ENCODE measurements at places on chromosomes 4 and X.

DNA sequence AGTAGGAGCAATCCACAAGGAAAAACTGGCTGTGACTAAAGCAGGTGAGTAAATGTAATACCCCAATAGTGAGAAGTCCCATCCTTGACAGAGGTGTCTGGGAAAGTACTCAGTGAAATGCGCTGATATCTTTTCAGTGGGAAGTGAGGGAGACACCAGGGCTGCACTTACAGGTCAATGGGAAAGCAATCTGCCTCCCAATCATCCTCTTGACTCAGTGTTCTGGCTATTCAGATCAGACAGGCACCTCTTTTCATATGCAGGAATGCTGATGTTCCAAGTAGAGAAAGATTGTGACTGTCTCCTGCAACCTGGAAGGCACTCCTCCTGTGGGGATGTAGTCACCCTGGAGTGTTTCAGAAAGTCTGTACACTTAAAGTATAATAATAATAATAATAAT, 39.9 kb upstream of the SPIN2A start:
- no peak for DNase-seq

GRCh38 chr4:14254252-14254651, 626.7 kb upstream of the BOD1L1 start:
- DNase-seq: no peak

- no peak for DNase-seq
Observed at GRCh38 chrX:22396408-22396807, 123.7 kb downstream of the CBLL2 start.

GRCh38 chrX:88886908-88887307, 139.9 kb downstream of the CPXCR1 start:
- no peak for DNase-seq

DNA sequence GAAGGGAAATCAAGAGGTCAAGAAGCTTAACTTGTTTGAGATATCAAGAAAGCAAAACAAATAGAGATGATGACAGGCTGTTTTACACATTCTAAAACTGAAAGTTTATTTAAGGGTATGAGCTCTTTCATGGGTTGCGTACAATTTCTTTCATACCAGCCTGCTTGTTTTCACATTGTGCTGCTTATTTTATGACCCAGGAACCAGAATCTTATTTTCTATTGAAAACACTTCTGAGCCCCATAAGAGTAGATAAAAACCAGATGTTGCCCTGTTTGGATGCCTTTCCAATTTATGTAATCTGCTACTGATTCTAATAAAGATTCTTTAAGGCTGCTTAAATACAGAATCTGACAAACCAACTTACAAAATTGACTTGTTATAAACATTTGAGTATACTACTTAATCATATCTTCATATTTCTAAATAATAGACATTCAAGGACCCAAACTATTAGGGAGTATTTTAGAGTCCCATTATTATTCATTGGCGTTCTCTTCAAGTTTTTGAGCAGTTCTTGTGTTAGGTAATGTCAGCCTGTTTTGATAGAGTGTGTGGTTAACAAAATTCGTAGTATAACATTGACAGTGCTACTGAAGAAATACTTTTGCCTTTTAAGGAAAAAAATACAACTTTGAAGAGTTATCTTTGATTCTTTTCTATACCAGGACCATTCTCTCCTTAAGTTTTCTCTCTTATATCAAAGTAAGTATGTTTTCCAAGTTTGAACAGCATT, 74.4 kb downstream of the PDLIM5 start:
- DNase-seq: no peak

- no peak for DNase-seq
Observed at GRCh38 chr4:22014222-22014741, 65.7 kb upstream of the KCNIP4 start.

DNA sequence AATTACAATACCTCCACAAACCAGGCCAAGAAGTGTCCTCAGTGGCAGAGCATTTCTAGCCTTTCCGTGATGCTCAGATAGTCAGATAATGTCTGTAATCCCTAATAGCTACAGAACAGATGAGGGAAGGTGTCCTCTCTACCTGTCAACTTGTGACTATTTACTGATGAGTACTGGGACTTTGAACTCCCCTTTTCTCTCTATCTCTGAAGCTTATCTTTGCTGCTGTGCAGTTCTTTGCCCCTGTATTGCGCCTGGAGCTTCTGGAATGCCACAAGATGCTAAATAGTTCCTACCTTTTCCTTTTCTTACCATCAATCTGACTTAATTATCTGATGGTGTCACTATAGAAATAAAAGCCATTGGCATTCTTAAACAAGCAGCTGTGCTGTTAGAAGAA, 30.5 kb downstream of the FGF2 start:
- no peak for DNase-seq

DNA sequence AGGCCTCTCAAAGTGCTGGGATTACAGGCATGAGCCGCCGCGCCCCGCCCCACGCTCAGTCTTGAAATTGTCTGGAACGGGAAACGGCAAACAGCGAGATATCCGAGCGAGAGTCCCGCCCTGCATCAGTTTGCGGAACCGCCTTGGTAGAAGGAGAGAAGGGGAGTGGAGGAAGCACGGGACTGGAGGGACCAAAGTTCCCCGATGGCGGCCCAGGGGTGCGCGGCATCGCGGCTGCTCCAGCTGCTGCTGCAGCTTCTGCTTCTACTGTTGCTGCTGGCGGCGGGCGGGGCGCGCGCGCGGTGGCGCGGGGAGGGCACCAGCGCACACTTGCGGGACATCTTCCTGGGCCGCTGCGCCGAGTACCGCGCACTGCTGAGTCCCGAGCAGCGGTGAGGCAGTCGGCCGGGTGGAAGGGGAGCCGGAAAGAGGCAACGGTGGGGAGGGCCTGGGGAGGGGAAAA, at the start of gene BST1:
Gene BST1, plus strand, starts transcription at position 125 of the 463 bp plus-strand sequence. Its CDS starts 80 bp downstream, at position 205.
- DNase-seq: no peak

DNA sequence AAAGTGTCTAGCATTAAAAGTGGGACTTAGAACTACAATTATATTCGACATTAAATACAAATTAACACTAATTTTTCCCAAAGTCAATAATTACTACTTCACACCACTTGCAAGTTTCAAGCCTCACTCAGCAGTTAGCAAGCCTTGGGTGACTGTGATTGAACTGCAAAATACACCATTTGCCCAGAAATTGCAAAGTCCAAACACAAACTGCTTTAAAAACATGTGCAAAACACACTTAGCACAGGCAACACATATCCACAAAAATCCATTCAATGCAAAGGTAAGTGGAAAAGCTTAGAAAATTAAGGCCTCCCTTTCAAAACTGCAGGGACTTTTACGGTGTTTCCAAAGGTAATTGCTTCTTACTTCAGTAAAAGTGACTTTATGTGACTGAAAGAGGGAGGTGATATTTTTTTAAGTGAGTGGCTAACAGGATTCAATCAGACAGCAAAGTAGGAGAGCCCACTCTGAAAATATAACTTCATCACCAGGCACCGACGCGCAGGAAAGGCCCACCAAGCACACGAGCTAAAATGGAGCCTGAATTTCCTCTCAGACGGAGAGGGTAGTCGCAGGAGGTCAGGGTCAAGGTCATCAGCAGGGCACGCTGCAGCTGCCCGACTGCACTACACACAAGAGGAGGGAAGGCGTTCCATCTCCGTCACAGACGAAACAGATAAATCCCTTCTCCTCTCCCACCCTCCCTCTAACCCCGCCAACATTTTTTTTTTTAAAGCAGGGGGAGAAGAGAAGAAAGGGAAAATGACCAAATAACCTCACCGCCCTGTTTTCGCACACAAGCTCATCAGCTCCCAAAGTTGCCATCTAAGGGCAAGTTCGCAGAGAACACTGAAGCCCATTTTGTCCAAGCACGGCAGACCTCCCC, 3.1 kb downstream of the ZNF827 start:
- no peak for DNase-seq

DNA sequence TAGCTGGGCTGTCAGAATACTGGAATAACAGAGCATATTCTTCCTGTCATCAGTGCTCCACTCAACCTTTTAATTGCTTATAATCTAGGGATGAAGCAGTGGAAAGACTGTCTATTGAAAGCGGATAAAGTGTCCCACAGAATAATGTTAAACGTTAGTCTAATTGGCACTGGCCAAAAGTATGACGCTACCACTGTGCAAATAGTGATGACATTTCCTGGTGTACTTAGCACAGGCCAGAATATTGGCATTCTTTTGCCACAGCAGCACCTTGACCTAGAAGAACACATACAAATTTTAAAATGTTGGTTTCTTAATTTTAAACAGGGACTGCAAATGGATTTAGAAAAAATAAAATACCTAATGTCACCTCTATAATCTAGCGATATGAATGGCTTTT, 635.2 kb upstream of the SPANXN1 start:
- no peak for DNase-seq

DNA sequence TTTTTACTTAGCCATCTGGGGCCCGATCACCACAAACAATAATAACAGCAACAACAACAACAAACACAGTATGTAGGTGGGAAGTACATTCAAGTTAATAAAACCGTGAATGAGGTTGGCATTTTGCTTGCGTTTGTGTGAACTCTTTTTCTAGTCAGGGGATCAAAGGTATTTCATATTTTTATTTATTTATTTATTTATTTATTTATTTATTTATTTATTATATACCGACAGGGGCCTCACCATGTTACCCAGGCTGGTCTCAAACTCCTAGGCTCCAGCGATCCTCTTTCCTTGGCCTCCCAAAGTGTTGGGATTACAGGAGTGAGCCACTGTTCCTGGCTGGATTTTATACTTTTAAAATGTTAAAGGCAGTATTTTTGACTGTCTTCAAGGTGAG, 325.4 kb downstream of the RAPGEF2 start:
- DNase-seq: no peak

DNA sequence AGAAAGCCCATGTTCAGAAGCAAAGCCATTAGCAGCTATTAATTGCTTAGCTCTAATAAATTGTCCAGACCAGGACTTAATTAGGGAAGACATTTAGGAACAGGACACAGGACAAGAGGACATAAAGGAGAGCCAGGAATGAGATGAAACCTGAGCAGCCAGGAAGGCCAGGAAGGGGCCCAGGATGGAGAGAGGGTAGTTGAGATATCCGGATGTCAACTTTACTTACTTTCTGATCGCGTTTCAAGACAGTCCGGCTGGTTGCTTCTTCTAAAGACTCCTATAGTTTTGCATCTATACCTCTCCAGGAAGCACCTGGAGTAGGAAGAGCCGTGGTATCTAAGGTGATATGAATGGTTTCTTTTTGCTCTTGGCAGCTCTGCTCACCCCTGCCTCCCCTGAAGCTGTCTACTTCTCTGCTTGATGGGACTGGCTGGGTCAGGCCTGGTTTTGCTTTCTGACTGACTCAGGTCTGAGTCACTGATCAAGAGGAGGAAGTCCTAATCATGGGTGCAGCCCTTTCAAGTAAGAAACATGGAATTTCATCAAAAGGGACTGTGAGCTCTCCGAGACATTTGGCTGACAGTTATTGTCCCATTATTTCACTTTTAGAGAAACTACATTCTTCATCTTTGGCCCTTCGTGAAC, 733.3 kb downstream of the RPA4 start:
- DNase-seq: no peak

DNA sequence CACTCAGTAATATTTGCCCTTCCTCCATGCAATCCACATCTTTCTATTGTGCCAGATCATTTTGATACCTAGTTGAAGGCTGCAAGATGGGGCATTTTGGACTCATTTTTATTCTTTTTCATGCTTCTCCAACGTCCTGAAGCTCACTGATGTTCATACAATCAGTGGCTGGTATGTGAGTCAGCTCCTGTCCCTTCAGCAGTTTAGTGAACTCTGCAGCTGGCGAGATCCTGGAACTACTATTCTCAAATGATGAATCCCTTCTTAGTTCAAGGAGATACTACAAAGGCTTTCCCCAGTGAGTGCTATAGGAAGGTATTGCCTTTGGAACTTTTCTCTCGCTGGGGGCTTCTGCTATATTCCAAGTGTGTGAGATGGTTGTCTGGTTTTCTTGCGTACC, 9.6 kb upstream of the CCDC149 start:
- no peak for DNase-seq

DNA sequence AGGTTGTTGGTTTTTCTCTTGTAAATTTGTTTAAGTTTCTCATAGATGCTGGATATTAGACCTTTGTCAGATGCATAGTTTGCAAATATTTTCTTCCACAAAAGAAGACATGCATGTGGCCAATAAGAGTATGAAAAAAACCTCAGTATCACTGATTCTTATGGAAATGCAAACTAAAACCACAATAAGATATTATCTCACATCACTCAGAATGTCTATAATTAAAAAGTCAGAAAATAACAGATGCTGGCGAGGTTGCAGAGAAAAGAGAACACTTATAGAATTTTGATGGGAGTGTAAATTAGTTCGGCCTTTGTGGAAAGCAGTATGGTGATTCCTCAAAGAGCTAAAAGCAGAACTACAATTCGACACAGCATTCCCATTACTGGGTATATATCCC, 1355.6 kb downstream of the FAM133A start:
- no peak for DNase-seq

DNA sequence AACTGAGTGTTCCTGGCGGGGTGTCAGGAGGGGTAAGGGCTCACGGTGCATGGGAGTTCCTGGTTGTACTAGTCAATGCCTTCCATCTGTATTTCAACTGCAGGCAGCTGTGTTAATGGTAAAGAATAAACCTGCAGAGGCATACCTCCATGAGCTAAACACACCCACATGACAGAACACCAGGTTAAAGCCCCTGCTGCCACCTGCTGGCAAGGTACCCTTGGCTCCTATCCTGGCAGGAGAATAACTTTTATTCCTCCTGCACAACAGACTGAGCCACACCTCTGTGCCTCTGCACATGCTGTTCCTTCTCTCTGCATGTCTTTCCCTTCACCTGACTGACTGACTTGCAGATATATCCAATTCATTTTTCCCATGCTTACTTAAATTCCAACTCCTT, 11.1 kb downstream of the ITIH6 start:
- no peak for DNase-seq

DNA sequence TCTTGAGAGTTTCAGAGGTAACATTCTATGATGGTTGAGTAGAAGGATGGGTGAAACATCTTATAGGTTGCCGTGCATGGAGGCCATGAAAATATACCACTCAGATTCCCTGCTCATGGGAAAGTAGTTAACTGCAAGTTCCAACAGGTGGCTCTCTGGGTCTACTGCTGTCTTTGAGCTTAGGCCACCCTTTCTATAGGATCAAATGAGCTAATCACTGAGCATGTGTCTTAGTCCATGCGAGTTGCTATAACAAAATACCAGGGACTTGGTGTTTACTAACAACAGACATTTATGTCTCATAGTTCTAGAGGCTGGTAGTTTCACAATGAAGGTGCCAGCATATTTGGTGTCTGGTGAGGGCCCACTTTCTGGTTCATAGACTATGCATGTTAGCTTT, 144.8 kb upstream of the UNC5C start:
- DNase-seq: no peak

DNA sequence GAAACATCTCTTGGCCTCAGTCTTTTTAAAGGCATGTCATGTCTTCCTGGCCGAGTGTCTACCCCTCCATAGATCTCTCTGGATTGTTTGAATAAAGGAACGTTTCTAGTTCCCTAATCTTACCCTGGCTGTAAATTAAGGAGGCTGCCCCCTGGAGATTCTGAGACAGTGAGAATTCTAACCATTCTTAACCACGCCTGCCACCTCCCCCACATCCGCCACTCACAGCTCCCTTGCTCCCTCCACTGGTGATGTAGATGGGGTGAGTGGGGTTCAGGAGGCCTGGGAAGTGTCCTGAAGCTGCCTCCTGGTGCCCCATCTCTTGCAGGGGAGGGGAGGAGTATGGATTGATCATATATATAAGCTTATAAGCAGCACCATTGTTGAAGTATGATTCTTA, 48.0 kb upstream of the TRIM2 start:
- DNase-seq: peak; percentile 29

GRCh38 chrX:153596981-153597750, 1.8 kb downstream of the CCNQ start:
- DNase-seq: no peak

GRCh38 chr4:36771411-36772153, 473.0 kb upstream of the NWD2 start:
- DNase-seq: no peak

GRCh38 chrX:12891915-12892506, 14.4 kb upstream of the TLR8 start:
- DNase-seq: no peak

All from hematopoietic multipotent progenitor cell treated with erythropoietin and hydrocortisone succinate and interleukin-3 and kit ligand, for 15 days (in vitro differentiated cells).